Stimulated activated naive CD4-positive, alpha-beta T cell (primary cell): ENCODE measurements at places on chromosomes 11 and 22.
A peak's percentile ranks its signal among the peaks of the same experiment; 100 is the strongest.

- DNase-seq = no peak
Measured at GRCh38 chr22:20750461-20751184, 23.3 kb upstream of the SERPIND1 start.

DNA sequence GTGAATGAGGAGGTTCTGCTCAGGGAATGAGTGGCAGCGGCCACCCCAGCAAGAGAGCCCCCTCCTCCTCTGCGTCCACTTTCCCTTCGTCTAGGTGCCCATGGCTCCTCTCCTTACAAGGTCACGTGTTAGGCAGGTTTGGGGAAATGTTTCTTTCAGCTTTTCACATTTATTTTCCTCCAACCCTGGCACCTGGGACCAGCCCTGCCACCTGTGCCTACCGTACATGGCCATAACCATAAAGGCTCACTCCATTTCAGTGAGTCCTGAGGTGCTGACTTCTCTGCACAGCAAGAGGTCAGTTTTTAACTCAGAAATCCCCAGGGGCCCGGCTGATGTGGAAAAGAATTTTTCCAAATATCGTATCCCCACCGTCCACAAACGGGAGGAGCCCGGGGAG is 71.2 kb downstream of the FLI1 start:
- DNase-seq = no peak

GRCh38 chr11:83119216-83119615 is 37.7 kb upstream of the PCF11 start:
- DNase-seq = no peak

GRCh38 chr22:39952347-39952746 is 7.8 kb upstream of the TMA7B start:
- DNase-seq = peak; percentile 28

DNA sequence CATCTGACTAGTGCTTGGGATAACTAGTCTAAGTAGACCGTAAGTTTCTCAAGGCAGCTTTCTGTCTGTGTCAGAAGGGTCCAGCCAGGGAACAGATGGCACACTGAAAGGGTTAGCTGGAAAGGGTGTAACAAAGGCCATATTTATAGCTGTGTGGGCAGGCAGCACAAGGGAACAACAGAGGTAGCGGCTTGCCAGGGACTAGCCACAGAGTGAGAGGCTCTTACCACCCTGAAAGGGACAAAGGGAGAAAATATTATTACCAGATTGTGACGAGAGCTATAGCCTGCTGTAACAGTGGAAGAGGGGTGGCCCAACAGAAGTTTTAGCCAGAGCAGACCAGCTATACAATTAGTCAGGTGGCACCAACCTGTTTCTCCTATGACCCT is 129.4 kb downstream of the CCDC34 start:
- DNase-seq = no peak

- no peak for DNase-seq
Measured at GRCh38 chr11:121032546-121032945, 8.6 kb downstream of the TBCEL start.
